ENCODE measurements at places on chromosomes 2 and 18.

GRCh38 chr2:45466053-45466452 is 145.0 kb downstream of the SRBD1 start:
- no peaks in the 10 kb centered on the region for H3K27me3 ChIP-seq
- H3K4me1 ChIP-seq, result no peaks in the 10 kb centered on the region
- peaks cover 3% of the 10 kb centered on the region for H3K36me3 ChIP-seq
- H3K4me3 ChIP-seq, result no peak overlapping the region
- no peak overlapping the region for H3K27ac ChIP-seq

DNA sequence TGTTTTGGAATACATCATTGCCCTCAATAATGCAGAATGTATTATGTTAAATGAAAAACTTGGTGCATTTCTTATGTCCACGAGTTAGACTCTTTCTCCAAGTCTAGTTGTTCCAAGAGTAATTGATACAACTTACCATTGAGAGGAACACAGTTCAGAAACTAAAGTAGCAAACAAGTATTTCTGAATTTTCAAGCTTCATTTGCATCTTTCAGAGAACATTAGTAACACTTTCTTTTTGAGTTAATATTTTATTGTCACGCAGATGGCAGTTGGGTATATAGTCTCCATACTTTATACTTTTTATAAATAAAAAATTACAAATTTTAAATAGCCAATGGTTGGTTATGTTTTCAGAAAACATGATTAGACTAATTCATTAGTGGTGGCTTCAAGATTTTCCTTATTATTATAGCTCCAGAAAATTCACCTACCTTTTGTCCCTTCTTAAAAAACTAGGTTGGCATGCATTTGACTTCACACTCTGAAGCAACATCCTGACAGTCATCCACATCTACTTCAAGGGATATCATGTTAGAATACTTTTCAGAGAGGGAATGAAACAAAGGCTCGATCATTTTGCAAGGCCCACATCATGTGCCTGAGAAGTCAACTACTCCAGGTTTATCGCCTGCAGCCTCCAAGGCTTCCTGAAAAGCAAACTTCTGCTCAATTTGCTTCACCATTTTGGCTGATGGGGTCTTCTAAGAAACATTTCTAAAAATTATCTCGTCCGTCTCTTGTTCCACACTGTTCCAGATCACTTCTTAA is 29.9 kb downstream of the LYPD6B start:
- H3K27ac ChIP-seq, result peak overlapping the region; percentile 64
- DNase-seq, result no peak
- H3K27me3 ChIP-seq, result peaks cover 20% of the 10 kb centered on the region
- H3K4me3 ChIP-seq, result peak overlapping the region; percentile 25

GRCh38 chr2:26299471-26300101 is 46.4 kb upstream of the SELENOI start:
- peaks cover 14% of the 10 kb centered on the region for H3K27me3 ChIP-seq
- no peak overlapping the region for H3K4me3 ChIP-seq
- DNase-seq, result no peak
- H3K4me1 ChIP-seq, result no peaks in the 10 kb centered on the region
- no peak overlapping the region for H3K27ac ChIP-seq
- H3K36me3 ChIP-seq, result no peaks in the 10 kb centered on the region

DNA sequence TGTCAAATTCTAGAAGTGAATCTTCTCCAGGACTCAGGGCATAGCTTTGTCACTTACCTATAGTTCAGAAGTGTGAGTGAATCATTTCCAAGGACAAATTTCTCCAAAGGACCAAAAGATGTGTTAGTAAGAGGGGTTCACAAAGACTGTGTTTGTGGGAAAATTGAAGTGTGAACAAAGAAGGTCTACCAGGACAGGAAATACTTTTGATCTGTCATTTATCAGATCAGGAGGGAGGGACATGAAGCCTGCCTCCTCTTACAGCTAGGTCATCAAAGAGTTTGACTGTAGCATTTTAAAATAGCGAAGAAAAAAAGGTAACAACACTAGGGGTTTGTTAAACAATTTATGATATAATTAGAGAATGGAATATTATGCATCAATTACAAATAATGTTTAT is 2.0 kb upstream of the CD28 start:
- H3K36me3 ChIP-seq, result peaks cover 22% of the 10 kb centered on the region
- peak overlapping the region; percentile 14 for H3K4me3 ChIP-seq
- H3K27ac ChIP-seq, result peak overlapping the region; percentile 12

DNA sequence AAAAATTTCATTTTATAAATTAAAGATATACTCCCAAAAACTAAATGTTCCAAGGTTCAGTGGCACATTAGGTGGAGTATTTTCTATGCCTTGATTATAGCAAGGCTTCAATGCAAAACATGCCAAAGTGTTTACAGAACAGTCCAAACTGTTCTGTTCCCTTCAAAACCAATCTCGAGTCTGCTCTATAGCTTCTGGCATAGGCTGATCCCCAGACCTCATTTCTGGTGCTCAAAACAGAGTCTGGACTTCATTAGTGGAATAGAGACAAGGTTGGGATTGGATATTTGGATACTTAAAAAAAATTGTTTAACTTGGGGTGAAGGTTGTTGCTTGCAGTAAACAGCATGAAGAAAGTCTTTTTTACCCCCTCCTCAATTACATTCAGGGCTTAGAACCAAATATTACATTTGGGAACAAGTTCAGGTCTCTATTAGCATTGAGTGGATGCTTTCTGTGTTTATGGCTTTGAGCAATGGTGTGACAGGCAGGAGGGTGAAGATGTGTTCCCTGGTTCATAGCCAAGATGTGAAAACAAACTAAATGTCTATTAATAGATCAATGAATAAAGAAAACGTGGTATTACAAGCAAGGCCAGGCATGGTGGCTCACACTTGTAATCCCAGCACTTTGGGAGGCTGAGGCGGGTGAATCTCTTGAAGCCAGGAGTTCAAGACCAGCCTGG is 208.1 kb upstream of the RND3 start:
- H3K4me1 ChIP-seq, result no peaks in the 10 kb centered on the region
- H3K27ac ChIP-seq, result no peak overlapping the region
- DNase-seq, result no peak
- no peaks in the 10 kb centered on the region for H3K27me3 ChIP-seq

DNA sequence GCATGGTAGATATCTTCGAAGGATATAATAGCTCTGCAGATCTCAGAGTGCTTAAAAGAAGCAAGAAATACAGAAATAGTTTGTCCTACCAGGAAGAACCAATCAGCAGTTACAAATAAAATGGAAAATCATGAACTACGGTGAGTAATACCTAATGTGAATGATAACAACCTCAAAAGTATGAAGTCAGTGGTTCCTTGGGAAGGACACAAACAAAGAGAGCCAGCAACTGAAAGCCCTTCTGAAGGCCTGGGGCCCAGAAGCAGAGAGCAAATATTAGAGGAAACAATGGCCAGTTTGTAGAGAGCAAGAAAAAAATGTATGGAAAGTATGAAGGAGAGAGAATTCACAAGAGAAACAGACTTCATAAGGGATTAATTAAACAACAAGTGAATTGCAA is 226.8 kb upstream of the CHST9 start:
- no peak for DNase-seq
- H3K36me3 ChIP-seq, result no peaks in the 10 kb centered on the region
- no peak overlapping the region for H3K27ac ChIP-seq
- no peaks in the 10 kb centered on the region for H3K4me1 ChIP-seq

All from T-helper 2 cell treated with Interferon-gamma antibody and Interleukin-4, amounts not matched to agents 5 μg/mL and 100 μg/mL, for 36 hours (primary cell).